ENCODE measurements at places on chromosomes 11 and 22. TPM values are rescaled to one million over a fixed set of nuclear protein-coding genes. Genes with fewer than 3 reads are reported as not detected.

The CASP5 gene
- total RNA-seq = not detected

The OR52E8 gene
- not detected for total RNA-seq

The C11orf71 gene
- 14.1 TPM for total RNA-seq

The OR52N4 gene
- total RNA-seq = not detected

The GLB1L3 gene
- total RNA-seq = 1.8 TPM

The ANGPTL5 gene
- total RNA-seq = 0.23 TPM

The KRTAP5-7 gene
- total RNA-seq = not detected

The LRRC4C gene
- total RNA-seq = 90.2 TPM
